Stimulated activated CD4-positive, alpha-beta T cell treated with anti-CD3 and anti-CD28 coated beads, Interleukin-12 subunit alpha, Interleukin-12 subunit beta, amount 100 ng/mL, for 24 hours (primary cell): ENCODE measurements at places on chromosomes 3 and 15.

DNA sequence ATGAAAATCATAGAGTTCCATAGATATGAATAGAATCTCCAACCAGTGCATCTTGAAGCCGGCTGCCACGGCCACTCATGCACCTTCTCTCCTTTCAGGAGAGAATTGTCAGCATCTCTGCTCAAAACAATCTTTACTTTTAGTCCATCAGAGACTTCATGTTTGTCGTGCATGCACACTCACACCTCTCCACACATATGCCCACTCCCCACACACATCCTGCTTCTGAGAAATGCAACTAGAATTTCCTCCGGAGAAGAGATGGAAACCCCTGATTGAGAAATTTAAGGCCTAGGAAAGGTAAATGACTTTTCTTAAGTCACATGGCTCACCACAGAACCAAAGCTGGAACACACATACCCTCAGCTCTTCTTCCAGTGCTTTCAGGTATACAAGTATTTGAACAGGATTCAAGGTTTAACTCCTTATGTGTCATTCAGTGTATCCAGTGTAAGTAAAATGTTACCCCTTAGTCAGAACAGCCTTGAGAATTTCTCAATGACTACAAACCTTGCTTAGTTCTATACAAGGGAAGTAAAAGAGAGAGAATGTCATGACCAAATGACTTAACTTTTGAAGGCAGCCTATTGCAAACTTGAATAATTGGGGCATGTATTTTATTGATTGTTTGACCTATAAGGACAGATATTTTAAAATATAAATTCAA, 69.1 kb upstream of the TSEN2 start:
- no peak for DNase-seq

GRCh38 chr3:33957176-33957575, 158.7 kb downstream of the PDCD6IP start:
- no peak for DNase-seq

DNA sequence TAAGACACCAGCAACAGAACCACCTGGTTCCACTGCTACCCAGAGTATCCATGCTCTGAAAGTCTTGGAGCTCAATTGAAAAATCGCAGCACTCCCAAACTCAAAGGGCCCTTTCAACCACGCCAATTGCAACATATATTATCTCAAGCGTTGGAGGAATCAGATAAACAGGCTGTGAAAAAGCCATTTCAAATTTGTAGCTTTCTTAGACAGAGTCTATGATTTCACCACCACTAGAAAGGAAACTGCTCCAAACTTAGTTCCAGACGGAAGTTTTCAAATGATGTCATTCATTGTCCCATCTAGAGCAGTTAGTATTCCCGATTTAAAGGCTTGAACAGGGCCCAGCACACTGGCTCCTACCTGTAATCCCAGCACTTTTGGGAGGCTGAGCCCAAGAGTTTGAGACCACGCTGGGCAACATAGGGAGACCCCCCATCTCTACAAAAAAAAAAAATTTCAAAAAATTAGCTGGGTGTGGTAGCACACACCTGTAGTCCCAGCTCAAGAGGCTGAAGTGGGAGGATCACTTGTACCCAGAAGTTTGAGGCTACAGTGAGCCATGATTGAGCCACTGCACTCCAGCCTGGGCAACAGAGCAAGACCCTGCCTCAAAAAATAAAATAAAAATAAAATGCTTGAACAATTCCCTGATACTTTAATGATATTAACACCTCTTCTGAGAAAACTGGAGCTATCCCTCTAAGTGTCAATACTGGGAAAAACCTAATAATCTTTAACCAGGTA, 16.8 kb downstream of the TNIK start:
- no peak for DNase-seq

DNA sequence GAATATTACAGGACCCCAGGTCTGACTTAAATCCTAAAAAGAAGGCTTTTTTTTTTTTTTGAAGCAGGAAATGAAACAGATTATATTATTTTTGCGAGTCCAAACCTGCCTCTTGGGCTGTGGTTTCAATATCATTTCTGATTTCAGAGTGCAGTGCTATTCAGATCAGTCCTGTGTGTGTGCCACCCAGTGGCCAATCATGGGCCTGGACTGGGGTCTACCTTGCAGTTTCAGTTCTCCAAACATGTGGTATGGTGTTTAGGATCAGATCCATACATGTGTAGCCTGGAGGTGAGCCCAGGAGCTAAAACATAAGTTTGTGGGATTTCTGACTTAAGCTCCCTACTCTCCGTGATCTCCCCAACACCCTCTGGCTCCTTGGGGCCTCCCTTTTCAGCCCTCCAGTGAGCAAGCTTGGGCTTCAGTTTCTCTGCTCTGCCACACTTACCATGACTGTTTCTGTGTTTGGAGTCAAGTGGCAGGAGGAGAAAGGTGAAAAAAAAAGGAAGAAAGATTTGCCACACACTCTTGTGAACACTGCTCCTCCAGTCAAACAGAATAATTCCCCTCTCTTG, 12.1 kb upstream of the THSD4 start:
- no peak for DNase-seq

DNA sequence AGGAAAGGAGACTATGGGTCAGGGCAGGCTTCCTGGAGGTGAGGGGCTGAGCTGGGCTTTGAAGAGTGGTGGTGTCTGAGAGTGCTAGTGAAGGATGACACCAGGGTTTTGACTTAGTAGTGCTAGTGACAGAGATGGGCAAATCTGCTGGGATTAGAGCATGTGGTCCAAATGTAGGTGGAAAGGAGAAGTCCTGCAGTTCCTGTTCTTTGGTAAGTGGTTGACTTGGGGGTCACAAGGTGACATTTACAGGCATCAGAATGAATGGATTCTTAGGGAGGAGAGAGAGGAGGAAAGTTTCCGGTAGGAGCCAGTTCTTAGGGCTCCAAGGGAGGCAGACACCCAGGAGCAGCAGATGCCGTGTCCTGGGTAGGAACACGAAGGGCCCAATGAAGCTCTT, 796 bp upstream of the DOCK3 start:
- DNase-seq: no peak

DNA sequence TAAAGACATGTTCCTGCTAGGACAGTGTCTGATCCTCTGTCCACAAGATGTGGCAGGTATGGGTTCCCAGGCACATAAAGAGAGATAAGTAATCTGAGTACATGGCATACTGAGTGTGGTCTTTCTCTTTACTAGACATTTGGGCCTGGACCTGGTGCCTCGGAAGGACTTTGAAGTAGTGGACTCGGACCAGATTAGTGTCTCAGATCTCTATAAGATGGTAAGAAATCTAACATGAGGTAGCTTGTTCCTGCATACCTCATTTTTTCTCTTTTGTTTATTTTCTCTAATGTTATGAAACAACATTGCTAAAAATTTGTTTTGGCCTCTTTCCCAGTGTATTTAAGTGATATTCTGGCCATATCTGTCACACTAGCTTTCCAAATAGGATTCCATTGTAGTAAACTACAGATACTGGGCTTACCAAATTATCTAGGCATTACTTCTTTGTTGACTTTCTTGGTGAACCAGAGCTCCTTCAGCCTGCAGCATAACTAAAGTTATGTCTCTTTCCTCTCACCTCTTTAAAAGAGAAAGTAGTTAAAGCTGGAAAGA, 309.8 kb upstream of the MANF start:
- DNase-seq: no peak

GRCh38 chr3:42826141-42826540, 16.9 kb downstream of the ACKR2 start:
- no peak for DNase-seq

GRCh38 chr3:165544432-165544831, 292.8 kb downstream of the BCHE start:
- DNase-seq: no peak

DNA sequence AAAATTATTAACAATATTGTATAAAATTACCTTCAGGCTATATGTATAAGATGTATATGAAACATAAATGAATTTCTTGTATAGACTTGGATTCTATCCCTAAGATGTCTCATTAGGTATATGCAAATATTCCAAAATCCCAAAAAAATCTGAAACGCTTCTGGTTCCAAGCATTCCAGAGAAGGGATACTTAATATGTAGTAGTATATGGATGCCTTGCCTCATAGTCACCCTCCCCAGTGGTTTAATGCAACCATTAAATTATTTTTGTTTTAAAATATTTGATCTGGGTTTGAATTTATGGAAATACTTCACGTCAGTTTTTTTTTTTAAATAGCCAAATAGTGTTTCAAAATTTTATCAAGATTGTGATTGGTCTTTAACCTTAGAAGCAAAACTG, 27.2 kb downstream of the PLCL2 start:
- DNase-seq: no peak

GRCh38 chr3:156898296-156898880, 72.2 kb downstream of the LEKR1 start:
- no peak for DNase-seq

DNA sequence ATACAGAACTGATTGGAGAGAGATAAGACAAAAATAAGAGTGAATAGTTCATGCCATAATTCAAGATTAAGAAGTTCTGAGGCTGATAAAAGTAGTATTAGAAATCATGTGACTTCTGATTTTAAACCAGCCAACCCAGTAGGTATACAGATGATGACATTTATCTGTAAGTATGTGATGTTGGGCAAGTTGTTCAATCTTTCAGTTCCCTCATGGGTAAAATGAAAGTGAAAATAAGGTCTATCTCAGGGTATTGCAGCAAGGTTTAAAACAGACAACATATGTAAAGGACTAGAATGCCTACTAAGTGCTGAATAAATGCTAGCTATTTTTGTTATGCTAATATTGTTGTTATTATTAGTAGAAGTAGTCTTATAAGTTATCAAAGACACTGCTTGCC, 1055.7 kb downstream of the NAALADL2 start:
- no peak for DNase-seq

DNA sequence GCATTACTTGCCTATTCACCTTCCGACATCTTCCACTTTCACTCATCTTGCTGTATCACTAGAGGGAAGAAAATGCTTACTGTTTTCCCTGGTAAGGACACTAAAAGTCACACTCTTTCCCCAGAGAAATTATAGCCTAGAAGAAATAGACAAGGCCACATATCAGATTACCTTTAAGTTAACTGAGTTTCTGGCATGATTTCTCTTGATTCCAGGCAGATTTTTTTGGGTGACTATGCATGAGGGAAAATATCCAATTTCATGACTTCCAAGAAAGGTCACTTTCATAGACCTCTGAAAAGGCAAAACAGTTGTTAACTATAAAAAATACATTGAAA, 30.3 kb downstream of the TCF12 start:
- no peak for DNase-seq

DNA sequence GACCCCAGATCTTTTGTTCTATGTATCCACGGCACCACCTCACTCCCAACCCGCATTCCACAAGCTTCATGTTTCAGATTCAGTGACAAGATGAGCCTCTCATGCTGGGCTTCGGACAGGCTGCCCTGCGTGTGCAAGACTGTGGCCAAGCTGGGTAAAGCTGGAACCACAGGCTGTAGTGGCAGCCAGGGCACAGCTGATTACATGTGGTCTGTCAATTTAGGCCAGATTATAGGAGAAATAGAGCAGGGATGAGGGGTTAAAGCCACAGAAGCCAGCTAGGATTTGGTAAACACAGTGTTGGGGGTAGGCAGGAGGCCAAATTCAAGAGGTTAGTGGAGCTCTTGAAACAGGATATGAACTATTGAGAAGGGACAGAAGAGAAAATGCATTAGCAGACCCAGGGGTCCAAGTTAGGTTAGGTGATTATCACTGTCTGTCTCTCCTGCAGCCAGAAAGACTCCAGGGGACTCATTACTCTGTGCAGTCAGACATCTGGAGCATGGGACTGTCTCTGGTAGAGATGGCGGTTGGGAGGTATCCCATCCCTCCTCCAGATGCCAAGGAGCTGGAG, 12.9 kb downstream of the SNAPC5 start:
- no peak for DNase-seq

DNA sequence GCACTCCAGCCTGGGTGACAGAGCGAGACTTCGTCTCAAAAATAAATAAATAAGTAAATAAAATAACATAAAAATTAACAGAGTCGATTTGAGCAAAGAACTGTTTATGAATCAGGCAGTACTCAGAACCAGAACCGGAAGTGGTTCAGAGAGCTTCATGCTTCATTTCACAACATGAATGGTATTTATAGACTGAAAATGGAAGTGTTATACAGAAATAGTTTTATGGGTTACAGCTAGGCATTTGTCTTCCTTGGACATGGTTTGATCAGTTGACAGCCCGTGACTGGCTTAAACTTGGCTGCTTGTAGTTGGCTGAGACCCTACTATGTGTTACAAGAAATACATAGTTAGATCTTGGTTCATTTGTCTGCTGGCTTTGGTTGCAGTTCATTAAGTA, 216.0 kb upstream of the MCTP2 start:
- no peak for DNase-seq

DNA sequence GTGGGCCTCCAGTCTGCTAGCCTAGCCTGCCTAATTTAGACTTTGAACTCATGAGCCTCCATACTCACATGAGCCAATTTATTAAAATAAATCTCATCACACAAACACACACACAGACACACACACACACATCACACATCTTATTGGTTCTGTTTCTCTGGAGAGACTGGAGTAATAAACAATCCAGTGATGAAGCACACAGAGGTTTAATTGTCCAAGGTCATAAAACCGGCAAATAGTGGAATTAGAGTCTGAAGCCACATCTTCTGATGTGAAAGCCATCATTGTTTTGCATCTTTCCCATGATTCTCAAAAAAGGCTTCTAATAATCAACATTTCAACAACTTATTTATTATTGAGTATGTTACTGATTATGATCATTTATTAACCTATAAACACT, 249.4 kb upstream of the KCNH8 start:
- DNase-seq: no peak

DNA sequence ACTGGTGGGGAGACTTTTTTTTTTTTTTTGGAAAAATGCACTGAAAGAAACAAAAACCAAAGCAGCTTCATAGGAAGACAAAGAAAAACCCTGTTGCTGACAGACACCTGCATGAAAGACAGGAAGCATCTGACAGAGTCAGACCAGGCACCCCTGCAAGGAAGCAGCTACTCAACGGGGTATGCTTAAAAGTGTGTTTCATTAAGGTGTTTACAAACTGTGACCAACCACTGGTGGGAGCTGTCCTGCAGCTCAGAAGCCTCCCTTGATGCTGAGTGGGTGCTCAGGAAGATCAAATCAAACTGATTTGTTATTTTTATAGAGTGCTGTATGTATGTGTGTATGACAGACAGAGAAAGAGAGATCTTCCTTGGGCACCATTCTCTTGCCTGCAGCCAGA, 34.7 kb upstream of the AGBL1 start:
- DNase-seq: no peak

- DNase-seq: no peak
Observed at GRCh38 chr15:98164571-98164970, 204.1 kb downstream of the ARRDC4 start.

DNA sequence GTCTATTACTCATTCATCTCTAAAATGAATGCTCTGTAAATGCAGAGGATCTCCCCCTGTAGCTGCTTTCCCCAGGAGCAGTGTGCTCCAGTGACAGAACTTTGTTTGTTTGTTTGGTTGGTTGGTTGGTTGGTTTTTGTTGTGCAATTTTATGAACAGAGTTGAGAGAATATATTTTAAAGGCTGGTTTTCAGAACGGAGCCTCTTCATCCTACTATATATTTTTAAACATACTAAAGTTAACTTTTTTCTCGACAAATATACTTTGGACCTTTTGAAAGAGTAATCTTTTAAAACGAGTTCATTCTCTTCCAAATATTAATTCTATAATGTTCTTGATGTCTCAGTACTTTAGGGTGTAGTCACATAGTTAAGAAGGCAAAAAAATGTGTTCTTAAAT, 20.2 kb downstream of the RYR3 start:
- DNase-seq: no peak

- no peak for DNase-seq
Observed at GRCh38 chr3:49492969-49493368, 22.9 kb downstream of the DAG1 start.
